A549 treated with Hydrocortisone at 1 μM for 4 hours (cell line): ENCODE measurements at places on chromosomes 12 and 14. TPM values are rescaled to one million over a fixed set of nuclear protein-coding genes. Genes with fewer than 3 reads are reported as not detected.

The STAB2 gene
- total RNA-seq, result 0.01 TPM in 1 of 5 replicates, not detected in the others

The NOP9 gene
- 13.0 to 18.8 TPM (median 16.2 TPM) in 5 replicates for total RNA-seq

The MYO1A gene
- total RNA-seq, result 0.21 to 0.40 TPM (median 0.23 TPM) in 5 replicates

The ASCL1 gene
- total RNA-seq, result 0.03 TPM in 1 of 5 replicates, not detected in the others

The PRR4 gene
- 1.6 to 3.3 TPM (median 2.6 TPM) in 5 replicates for total RNA-seq

The CELA1 gene
- not detected in 5 replicates for total RNA-seq

The CLEC1B gene
- total RNA-seq, result not detected in 5 replicates

The SOCS2 gene
- total RNA-seq, result 14.6 to 19.8 TPM (median 19.0 TPM) in 5 replicates

The ARL6IP4 gene
- 190 to 265 TPM (median 236 TPM) in 5 replicates for total RNA-seq

The MCRS1 gene
- total RNA-seq, result 61.5 to 65.6 TPM (median 63.8 TPM) in 5 replicates

The NYNRIN gene
- 0.22 to 0.50 TPM (median 0.36 TPM) in 5 replicates for total RNA-seq

The SLC25A21 gene
- 0.50 to 1.9 TPM (median 0.93 TPM) in 5 replicates for total RNA-seq

The PTPRR gene
- 0.21 to 0.46 TPM (median 0.36 TPM) in 5 replicates for total RNA-seq

The FGD4 gene
- 12.4 to 23.0 TPM (median 18.2 TPM) in 5 replicates for total RNA-seq

The LUM gene
- 0.06 to 0.33 TPM (median 0.23 TPM) in 5 replicates for total RNA-seq

The KIF5A gene
- 0.17 to 0.23 TPM (median 0.18 TPM) in 5 replicates for total RNA-seq

The PRIMA1 gene
- 0.32 to 0.59 TPM (median 0.43 TPM) in 5 replicates for total RNA-seq

The TAS2R30 gene
- total RNA-seq, result 0.05 to 0.06 TPM in 2 of 5 replicates, not detected in the others

The RPL6 gene
- 2,075 to 2,384 TPM (median 2,202 TPM) in 5 replicates for total RNA-seq

The RNASE3 gene
- not detected in 5 replicates for total RNA-seq
